Globus pallidus (tissue), 1 donor: ENCODE measurements at places on chromosomes 1 and 21.

- DNase-seq, result no peak
These were observed 230.6 kb downstream of the TNR start for GRCh38 chr1:175512637-175513412.

DNA sequence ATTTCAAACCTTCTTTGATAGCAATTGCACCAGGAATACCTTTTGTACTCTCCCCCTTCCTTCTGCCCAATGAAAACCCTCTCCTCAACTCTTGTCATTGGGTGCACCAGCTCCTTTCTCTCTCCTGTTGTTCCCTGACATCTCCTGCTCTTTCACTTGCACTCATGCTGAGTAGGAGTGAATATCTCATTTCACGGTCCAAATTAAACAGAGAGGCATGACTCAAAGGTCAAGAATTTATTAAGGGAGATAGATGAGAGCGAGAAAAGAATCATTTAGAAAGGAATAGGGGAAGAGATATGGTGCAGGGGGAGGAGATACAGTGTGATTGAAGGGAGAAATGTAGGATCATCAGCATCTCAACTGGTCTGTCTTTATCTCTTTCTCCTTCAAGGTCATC, 22.1 kb downstream of the AIM2 start:
- no peak for DNase-seq

DNA sequence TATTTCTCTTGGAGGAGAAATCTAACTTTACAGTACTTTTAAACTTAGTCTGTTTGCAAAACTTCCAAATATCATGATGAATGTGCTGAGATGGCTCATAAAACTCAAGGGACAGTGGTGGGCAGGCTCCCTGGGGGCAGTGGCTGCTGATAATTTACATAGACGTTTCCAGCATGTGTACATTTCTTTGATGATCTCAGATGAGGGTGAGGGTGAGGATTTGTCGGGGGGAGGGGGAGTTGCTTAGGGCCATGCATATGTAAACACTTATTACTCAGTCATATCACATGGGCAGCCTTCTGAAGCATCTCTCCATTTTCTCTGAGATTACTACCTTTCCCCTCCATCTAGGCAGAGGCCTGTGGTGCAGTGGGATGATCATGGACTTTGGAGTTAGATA, 152.9 kb upstream of the HMGB4 start:
- no peak for DNase-seq

DNA sequence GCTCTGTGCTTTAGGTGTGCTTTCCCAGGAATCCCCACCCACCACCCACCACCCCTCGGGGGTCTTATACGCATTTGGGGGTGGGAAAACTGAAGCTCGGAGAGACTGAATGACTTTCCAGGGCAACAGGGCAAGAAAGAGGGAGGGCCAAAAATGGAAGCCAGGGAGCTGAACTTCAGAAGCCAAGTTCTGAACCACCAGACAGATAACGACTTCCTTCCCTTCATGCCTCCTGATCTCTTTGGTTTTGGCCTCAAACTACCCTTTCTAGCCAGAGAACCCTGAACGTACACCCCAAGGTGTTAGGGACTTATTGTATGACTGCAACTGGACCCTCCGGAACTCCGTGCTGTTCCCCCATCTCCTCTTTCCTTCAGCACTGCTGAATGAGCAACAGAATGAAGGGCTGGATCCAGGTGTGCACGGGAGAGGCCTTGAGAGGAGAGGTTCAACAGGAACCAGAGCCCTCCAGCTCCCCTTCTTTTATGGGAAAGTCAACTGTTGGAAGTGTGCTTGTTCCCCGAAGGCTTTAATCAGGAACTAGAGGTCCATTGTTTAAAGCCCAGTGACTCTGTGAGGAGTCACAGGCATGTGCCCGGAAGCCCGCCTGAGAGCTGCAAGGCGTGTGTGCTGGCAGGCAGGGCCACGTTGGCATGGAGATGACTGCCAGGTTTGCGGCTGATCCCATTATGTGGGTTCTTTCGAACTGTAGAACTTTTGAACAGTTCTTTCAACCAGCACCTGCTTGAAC, 3.1 kb downstream of the BACE2 start:
- peak; percentile 40 for DNase-seq

GRCh38 chr1:20329793-20330542, 39.3 kb downstream of the VWA5B1 start:
- DNase-seq, result no peak

- DNase-seq, result no peak
These were observed 10.0 kb downstream of the ITLN1 start for GRCh38 chr1:160874935-160875334.

DNA sequence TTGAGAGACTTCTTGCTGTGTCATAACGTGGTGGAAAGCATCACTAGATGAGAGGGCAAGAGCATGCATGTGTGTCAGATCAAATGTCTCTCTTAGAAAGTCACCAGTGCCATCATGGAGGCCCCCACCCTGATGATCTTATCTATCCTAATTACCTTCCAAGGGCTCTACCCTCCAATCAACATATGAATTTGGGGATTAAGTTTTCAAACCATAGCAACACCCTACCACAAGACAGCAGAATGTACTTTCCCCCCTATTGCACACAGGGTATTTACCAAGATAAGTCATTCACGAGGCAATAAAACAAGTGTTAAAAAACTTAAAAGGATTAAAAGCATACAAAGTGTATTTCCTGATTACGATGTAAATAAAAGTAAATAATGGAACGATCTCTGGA, 515.6 kb downstream of the LMO4 start:
- no peak for DNase-seq

DNA sequence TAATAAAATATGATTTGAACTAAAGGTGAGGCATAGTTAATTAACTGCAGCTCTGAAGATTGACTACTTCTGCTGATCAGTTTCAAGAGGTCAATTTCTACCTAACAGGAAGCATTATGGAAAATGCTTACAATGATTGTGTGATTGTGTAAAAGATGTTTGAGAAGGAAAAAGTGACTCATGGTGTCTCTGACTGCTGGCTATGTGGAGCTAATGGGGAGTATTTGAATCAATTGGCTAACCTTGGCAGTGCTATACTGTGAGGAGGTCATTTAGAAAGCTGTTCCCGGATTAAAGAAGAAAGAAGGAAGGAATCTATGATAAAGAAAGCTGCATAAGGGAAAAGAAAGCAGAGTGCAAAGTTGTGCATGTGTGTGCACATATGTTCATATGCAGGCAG, 376.5 kb downstream of the ADGRL2 start:
- DNase-seq, result no peak

DNA sequence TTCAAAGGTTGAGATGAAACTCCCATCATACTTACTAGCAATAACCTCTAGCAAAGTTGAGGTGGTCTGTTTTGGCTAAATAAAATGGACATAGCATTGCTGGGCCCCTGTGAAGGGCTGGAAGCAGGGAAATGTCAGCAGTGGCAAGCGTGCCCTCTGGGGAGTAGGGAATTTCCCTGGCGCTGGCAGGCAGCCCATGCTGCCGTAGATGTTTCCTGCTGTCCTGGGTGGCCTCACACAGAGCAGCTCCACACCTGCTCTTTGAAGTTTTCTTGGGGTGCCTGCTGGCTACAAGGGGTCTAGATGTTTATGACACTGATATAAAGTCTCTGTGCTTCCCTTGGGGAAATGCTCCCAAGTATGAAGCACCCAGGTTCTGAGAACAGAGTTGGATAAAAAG, 30.2 kb downstream of the ADARB1 start:
- no peak for DNase-seq

DNA sequence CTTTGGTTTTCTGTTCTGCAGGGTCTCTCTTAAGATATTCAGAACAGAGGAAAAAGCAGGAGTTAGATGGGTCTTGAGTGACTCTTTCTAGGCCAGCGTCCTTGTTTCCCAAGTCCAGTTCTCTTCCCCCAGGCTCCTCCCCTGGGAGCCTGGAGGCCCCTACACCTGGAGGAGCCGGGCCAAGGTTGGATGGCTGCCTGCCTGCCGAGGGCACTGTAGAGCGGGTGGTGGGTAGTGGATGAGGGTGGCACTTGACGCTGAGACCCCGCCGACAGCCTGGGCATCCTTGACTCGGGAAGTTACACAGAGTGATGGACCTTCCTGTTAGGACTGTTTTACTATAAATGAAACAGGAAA, 17.4 kb upstream of the KANK4 start:
- DNase-seq, result no peak

DNA sequence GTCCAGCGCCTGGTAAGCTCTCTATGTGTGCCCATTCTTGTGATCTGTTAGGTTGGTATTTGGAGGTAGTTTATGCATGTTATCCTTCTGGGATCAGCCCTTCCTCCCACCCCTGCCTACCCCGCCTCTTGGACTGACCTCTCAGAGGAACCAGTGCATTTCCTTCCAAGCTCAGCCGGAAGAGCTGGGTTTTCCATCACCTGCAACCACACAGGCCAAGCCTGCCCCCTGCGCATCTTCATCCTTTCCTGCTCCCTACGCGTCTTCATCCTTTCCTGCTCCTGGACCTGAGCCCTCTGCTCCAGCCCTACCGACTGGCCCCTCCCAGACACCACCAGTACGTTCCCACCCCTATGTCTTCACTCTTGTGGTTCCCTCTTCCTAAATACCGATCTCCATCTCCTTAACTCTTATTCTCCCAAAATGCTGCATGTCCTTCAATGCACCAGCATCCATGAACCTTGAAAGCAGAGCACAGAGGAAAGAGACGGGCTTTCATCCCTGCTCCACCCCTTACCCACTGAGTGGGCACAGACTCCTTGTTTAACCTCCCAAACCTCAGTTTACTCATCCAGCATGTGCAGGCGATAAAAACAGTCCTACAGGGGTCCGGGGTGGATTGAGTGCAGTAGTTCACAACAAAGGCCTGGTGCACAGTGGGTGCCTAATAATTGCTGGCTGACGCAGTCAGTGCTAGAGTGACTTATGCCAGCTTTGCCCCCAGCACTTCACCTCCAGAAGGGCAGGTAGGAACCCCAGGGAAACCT, 526.3 kb downstream of the MATN1 start:
- DNase-seq, result no peak

DNA sequence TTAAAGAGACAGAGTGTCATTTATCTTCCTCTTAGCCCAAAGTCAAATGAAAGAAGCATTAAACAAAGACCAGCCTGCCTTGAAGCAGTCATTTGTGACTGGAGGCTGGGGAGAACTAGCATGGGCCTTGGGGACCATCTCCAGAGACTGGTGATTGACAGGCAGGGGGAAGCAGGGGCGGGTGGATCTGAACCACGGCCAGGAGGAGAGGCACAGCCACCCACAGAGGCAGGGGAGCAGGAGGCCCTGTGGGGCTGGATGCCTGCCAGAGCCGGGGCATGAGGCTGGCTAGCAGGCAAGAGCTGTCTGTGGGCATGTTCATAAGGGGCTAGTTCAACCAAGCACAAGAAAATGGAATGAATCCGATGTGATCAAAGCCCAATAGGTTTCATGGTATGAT, 73.9 kb downstream of the PLXNA2 start:
- DNase-seq, result peak; percentile 45

DNA sequence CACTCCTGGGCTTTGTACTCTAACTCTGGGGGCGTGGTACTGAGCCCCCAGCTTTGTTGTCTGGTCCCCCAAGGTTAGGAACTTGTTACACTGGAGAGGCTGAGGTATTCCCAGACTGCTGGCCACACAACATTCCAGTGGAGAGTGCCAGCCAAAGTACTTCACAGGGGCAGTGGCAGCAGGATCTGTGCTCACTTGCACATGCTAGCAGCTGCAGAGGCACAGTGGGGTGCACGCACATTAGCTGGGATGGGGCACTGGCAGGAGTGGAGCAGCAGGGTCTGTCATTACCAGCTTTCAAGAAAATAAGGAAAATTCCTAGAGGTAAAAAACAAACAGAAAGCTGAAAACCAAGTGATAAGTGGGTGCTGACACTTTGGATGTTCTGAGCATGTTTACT, 31.0 kb downstream of the ZNF691 start:
- DNase-seq, result no peak

DNA sequence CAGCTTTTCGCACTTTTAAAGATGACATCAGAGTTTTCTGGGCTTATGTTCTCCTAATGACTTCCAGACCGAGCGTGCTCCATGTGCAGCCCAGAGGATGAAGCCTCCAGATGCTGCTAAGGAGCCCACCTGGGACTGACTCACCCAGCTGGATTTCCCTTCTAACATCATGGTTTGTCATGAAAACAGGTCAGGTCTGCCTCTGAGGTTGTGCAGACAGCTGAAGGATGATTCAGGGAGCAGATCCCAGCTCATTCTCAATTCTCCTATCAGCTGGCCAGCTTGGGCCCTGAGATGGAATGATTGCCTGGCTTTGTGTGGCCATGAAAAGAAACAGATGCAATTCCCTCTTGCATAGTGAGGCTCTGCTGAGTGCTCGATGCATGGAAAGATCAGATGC, 123.9 kb upstream of the DUSP10 start:
- no peak for DNase-seq
